Ascending aorta (tissue), 2 donors: ENCODE measurements at places on chromosomes 3 and 15.

DNA sequence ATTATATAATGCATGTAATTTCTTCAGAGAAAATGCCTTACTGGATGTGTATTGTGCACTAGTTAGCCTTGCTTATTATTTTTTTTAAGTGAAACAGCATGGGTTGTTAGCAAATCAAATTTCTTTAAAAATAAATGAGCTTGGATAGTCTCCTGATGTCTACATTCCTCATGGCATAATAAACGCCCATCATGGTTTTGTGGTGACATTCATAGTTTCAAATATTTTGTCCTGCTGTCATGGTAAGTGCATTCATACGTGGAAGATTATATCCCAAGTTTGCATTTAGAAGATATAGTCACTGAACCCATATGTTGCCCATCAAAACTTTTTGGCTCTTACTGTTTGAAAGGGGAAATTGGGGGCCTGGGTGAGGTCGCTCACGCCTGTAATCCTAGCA lies 130.7 kb downstream of the ALCAM start:
- no peak for DNase-seq

- no peak for DNase-seq
These were observed 74.0 kb upstream of the TTBK2 start for GRCh38 chr15:42994546-42994945.

DNA sequence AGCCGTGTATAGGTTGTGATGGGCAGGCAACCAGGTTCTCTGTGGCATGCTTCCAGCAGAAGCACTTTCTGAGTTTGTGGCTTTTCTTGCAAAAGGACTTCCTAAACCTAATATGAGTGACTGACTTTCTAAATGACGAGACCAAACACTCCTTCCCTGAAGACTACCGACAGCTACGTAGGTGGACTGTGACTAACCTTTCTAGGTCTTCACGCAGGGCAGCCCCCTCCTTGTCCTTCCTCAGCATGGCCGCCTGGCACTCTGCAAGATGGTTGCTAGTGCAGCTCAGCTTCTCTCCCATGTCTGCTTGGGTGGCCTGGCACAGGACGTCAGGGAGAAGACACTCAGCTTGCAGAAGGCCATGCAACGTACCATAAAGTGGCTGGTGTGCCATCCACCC lies 20.9 kb downstream of the CXCR6 start:
- no peak for DNase-seq

DNA sequence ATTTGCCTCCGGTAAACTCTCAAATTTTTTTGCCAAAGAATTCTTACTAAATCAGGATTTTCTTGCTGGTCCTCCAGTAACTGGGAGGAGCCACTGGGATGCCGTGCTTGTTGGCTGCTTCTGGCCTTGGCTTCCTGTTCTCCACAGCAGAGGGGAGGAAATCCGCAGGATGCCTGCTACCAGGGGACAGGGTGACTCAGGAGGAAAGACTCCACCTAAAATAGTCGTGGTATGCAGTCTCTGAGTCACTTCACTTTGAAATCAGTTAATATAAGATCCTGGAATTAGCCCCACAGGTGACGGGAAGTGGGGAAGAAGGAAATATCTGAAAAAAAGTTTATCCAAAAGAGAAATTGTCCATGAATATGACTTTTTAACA lies 6.5 kb upstream of the TM4SF18 start:
- peak; percentile 65 for DNase-seq

DNA sequence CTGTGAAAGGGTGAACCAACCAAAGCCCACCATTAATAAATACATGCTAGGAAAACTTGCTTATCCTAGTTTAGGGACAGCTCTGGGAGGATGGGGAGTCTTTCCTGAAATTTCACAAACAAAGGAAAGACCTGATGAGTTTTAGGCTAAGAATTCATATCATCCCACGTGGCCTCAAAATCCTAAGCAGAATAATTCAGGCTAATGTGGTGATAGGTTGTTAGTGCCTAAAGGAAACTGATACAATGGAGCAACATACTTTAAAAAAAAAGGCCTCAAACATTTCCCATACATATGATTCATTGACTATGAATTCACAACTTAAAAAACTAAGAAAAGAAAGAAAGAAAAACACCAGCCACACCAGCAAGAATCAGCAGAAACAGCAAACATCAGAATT lies 126.9 kb upstream of the CNTN4 start:
- DNase-seq, result no peak

- no peak for DNase-seq
These were observed 176.8 kb downstream of the TUSC7 start for GRCh38 chr3:116886202-116886893.

DNA sequence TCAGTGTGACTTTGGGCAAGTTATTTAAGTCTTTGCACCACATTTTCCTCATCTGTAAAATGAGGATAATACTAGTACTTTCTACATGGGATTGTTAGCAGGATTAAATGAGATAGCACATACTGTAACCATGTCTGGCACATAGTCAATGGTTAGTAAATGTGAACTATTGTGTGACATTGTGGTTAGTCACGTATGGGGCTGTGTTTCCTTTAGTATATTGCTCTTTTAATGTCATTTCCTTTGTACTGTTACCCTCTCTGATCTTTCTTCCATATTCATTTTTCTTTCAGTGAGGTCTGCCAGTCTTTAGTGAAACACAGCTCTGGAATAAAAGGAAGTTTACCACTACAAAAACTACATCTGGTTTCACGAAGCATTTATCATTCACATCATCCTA lies 21.4 kb downstream of the OPA1 start:
- DNase-seq, result no peak

- no peak for DNase-seq
These were observed 9.3 kb downstream of the GLDN start for GRCh38 chr15:51350723-51351122.

GRCh38 chr3:61915296-61915695 lies 353.9 kb downstream of the PTPRG start:
- DNase-seq, result no peak

- DNase-seq, result no peak
These were observed 1.7 kb downstream of the MEIS2 start for GRCh38 chr15:37098468-37099318.

DNA sequence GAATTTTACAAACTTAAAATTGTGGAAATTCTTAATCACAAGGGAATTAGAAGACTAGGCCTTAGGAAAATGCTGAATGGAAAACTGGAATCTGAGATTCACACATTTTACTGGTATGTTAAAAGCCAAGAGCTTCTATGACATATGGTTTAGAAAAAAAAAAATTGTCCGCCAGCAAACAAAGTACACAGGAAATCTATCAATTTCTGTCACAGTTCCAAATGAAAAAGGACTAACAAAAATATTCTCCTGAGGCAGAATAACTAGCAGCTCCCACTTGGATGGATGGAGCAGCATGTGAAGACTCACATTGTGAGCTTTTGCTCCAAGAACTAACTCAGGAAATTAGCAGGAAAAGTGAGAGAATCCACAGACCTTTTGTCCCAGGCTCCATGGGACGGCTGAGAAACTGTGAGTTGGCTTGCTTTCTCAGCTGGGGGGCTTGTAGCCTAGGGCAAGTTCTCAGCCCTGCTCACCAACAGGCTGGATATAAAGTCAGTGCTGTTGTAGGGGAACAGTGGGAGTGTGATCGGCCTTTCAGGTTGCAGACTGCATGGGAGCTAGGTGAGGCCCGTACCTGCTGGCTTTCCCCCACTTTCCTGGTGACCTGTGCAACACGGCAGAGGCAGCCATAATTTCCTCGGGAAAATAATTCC lies 731.1 kb upstream of the SGO1 start:
- DNase-seq, result no peak

GRCh38 chr3:195209847-195210265 lies 61.1 kb downstream of the XXYLT1 start:
- no peak for DNase-seq

- DNase-seq, result no peak
These were observed 9.1 kb downstream of the SLC25A26 start for GRCh38 chr3:66229931-66230330.

DNA sequence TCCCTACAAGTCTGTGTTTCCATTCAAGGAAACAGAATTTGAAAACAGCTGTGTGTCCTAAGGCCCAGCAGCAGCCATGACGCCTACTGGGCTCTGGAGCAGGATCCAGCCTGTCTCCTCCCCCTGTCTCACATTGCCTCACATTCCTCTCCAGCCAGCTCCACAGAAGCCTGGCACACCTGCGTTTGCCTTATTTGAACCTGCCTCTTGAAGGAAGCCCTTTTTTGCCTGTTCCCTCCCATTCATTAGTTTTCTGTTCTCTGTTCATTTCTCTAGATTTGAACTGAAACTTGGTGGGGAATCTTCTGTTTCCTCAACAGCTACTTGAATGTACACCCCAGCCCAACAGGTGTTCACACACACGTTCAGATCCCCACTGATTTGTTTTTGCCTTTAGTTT lies 890.5 kb downstream of the TUSC7 start:
- DNase-seq, result no peak

- no peak for DNase-seq
These were observed 767.1 kb downstream of the NTRK3 start for GRCh38 chr15:87489456-87489855.

DNA sequence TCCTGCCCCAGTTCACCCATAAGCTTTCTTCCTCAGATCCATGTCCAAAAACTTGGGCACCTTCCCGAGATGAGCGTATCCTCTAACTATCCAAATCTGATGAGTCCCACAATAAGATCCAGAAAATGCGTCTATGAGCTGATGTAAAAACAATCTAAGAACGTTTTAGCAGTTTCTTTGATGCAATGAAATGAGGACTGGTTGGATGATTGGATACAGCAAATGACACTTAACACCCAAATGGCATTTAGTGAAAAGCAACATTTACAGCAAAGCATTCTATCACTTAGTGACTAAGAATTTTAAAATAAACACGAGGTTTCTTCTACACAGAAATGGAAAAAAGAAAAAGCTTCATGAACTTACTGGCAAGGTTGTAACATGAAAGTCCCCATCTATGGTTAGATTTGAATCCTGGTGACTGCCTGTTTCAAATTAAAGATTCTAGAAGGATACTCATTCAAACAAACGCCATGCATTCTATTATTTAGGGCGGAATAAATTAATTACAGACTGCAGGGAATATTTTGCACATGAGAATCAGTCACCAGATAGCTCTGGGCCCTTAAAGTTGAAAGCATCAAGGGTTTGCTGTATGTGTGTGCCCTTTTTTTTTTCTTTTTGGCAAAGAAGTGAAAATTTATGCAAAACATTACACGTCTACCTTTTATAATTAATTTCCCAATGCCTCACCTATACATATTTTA lies 598.6 kb downstream of the FOXP1 start:
- no peak for DNase-seq

DNA sequence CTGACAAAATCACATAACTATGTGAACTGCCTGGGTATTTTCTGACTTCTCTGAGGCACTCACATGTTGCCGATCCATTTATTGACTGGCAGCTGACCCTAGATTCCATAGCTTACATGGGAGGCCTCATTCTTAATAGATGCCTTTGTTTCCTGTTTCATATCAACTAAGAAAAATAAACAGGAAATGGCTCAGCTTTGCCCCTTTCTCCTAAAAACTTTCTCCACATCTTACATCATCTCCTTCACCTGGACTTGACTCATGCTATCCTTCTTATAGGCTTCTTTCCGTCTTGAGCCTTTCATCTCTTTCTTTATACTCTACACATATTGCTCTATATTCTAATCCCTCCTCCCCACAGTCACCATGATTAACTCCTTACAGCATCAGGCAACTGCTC lies 38.0 kb downstream of the TXNRD3 start:
- no peak for DNase-seq

DNA sequence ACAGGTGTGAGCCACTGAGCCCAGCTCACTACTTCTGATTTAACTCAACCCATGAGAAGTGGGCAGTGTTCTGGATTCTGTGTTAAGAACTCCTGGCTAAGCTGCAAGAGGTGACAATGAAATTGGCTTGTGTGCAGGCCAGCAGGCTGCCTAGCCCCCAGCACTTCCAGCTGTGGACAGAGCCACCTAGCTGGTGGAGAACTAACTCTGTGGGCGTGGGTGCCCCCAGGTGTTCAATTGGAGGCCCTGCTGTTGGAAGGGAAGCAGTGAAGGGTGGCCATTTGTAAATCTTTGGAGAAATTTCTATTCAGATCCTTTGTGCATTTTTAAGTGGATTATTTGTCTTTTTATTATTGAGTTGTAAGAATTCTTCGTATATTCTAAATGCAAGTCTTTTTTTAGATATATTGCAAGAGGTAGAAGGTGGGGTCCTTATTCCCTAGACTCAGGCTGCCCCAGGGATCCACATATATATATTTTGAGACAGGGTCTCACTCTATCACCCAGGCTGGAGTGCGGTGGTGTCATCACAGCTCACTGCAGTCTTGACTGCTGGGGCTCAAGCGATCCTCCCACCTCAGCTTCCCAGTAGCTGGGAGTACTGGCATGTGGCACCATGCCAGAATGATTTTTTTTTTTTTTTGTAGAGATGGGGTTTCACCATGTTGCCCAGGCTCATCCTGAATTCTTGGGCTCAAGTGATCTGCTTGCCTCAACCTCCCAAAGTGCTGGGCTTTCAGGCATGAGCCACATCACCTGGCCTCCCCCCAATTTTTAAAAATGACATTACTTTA lies 7.2 kb upstream of the SCAMP5 start:
- DNase-seq, result no peak

- DNase-seq, result peak; percentile 28
These were observed 259.8 kb upstream of the CTDSPL start for GRCh38 chr3:37601832-37602231.

DNA sequence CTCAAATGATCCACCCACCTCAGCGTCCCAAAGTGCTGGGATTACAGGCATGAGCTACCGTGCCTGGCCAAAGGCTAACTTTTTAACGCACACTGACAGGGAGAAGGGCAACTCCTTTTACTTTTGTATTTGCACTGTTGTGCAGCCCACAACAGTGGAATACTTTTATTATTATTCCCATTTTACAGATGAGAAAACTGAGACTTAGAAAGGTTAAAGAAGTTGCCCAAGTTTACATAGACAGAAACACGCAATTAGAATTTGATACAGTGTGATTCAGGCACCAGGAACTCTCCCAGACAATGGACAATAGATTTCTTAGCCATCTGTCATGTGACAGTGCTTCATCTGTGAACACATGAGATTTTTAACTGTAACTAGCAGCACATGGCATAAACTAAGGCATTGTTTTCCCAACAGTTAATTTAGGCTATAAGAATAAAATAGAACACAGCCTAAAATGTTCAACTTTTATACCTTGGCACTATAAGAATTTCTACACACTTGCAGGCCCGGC lies 18.8 kb downstream of the STAG1 start:
- no peak for DNase-seq

DNA sequence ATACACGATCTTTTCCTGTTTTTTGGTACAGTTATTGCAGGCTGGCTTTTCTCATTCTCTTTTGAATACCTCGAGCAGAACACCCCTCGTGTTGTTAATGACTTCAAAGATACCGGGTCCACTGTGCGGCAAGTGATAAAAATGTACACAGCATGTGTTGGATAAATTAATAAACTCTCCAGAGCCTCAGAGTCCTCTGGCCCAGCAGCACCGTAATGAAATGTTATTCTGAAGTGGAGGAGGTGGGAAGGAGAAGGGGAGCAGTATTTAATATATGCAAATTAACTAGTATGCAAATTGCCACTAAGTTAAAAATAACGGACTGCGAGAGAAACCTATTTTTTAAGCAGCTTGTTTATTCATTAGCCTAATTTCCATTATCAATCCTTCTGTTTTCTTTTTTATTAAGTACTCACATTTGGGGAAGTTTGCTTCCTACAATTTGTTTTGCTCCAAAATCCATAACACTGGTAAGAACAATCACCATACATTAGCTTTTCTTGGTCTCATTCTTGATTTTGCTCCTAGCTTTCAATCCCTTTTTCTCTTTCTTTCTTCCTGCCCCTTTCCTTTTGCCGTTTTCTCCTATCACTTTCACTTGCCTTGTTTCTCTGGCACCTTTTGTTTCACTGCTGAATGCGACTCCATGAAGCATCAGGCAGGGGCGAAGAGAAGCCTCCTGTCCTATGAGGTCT lies 462.3 kb upstream of the PPP2R3A start:
- DNase-seq, result no peak

- DNase-seq, result no peak
These were observed 45.7 kb downstream of the PGBD4 start for GRCh38 chr15:34147371-34148140.
